ENCODE measurements at places on chromosomes 12 and 14. TPM values are rescaled to one million over a fixed set of nuclear protein-coding genes. Genes with fewer than 3 reads are reported as not detected.

PIWIL1 gene
- total RNA-seq, result not detected

MMP19 gene
- 50.6 TPM for total RNA-seq

KLRC3 gene
- total RNA-seq, result not detected

GLT1D1 gene
- 0.73 TPM for total RNA-seq

CYP46A1 gene
- 1.6 TPM for total RNA-seq

KSR2 gene
- under 0.01 TPM for total RNA-seq

RNASE2 gene
- total RNA-seq, result 1.3 TPM

GZMB gene
- 1.3 TPM for total RNA-seq

TMEM30B gene
- 5.0 TPM for total RNA-seq

GPR132 gene
- 1.8 TPM for total RNA-seq

PCED1B gene
- total RNA-seq, result 5.1 TPM

- no peak overlapping the region for H3K27ac ChIP-seq
- H3K36me3 ChIP-seq, result no peaks in the 10 kb centered on the region
- no peak overlapping the region for H3K4me3 ChIP-seq
- no peaks in the 10 kb centered on the region for H3K4me1 ChIP-seq
- no peak for DNase-seq
Measured at GRCh38 chr12:94553130-94553519, 93.5 kb upstream of the CEP83 start.

GRCh38 chr14:76514213-76514998, 138.5 kb downstream of the ESRRB start:
- DNase-seq, result no peak
- no peaks in the 10 kb centered on the region for H3K36me3 ChIP-seq

- DNase-seq, result no peak
- H3K27me3 ChIP-seq, result no peaks in the 10 kb centered on the region
- H3K36me3 ChIP-seq, result no peaks in the 10 kb centered on the region
- peak overlapping the region; percentile 56 for H3K27ac ChIP-seq
- H3K4me1 ChIP-seq, result peaks cover 16% of the 10 kb centered on the region
Measured at GRCh38 chr14:103696070-103696402, 19.2 kb downstream of the XRCC3 start.

GRCh38 chr12:39332661-39333175, 110.2 kb downstream of the KIF21A start:
- H3K27me3 ChIP-seq, result no peaks in the 10 kb centered on the region
- no peak for DNase-seq
- H3K4me3 ChIP-seq, result no peak overlapping the region
- no peaks in the 10 kb centered on the region for H3K4me1 ChIP-seq
- H3K36me3 ChIP-seq, result no peaks in the 10 kb centered on the region

DNA sequence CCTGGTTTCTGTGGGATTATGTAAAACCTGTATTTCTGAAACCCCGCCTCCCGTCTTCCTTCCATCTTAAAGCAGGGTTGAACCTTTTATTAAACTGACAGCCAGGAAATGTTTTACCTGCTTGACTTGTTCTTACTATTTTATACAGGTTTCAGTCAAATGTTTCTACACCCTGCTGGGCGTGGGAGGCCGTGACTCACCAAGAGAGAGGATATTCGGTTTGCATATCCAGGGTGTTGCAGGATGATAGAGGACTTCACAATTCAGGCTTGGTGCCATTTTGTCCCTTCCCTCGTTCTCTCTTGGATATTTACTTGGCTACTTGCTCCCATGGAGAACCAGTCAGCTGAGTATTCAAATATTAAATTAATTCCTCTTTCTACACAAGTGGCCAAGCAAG, 69.7 kb downstream of the ARF6 start:
- no peak overlapping the region for H3K4me3 ChIP-seq
- DNase-seq, result no peak
- H3K4me1 ChIP-seq, result peaks cover 12% of the 10 kb centered on the region
- peak overlapping the region; percentile 59 for H3K27ac ChIP-seq

DNA sequence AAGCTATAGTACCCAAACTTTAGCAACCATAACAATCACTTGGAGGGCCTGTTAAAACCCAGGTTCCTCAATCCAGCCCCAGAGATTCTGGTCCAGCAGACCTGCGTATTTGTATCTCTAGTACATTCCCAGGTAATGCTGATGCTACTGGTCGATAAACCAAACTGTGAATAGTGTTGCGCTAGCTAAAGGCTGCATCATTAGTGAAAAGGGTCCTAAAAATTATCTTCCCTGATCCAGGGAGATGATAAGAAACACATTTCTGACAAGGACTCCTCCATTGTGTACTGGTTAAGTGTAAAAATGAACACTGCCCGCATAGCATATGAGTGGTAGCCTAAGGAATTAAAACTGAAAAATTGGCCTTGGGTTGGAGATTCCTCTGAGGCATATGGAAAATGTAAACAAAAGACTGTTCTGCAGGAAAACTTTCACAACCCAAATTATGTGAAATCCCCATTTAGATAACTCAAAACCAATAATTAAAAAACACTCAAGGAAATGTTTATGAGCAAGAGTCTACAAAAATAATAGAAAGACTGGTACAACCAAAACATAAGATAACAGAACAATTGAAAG, 322.7 kb downstream of the CEP128 start:
- no peak overlapping the region for H3K4me3 ChIP-seq
- no peaks in the 10 kb centered on the region for H3K27me3 ChIP-seq
- no peaks in the 10 kb centered on the region for H3K4me1 ChIP-seq
- no peaks in the 10 kb centered on the region for H3K36me3 ChIP-seq

GRCh38 chr12:21773806-21774205, 700 bp downstream of the KCNJ8 start:
- H3K36me3 ChIP-seq, result no peaks in the 10 kb centered on the region
- no peak for DNase-seq
- no peaks in the 10 kb centered on the region for H3K27me3 ChIP-seq
- no peaks in the 10 kb centered on the region for H3K4me1 ChIP-seq
- peak overlapping the region; percentile 21 for H3K27ac ChIP-seq

GRCh38 chr14:99476864-99477263, 3.8 kb downstream of the SETD3 start:
- H3K36me3 ChIP-seq, result no peaks in the 10 kb centered on the region
- H3K27me3 ChIP-seq, result no peaks in the 10 kb centered on the region
- no peak overlapping the region for H3K4me3 ChIP-seq
- H3K4me1 ChIP-seq, result peaks cover 6% of the 10 kb centered on the region

DNA sequence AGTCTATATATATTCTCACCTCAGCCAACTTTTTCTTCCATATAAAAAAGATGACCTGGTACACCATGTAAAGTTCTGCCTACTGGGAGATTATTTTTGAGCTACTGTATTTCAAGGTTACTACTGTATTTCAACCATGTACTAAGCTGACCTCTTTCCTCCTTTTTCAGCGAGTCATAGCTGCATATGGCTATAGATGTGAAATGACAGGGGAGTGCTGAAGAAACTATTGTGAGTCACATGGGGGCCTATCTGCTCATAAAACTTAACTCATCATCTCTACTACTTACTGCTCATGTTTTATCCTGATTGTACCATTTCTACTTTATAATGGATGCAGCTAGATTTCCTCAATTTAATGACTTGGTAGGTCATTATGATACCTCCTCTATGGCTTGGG, 571.4 kb upstream of the ATP2B1 start:
- no peak for DNase-seq
- H3K4me3 ChIP-seq, result no peak overlapping the region
- no peaks in the 10 kb centered on the region for H3K27me3 ChIP-seq
- no peaks in the 10 kb centered on the region for H3K36me3 ChIP-seq
- H3K27ac ChIP-seq, result no peak overlapping the region

GRCh38 chr12:65339161-65339560, 60.7 kb downstream of the MSRB3 start:
- H3K4me1 ChIP-seq, result no peaks in the 10 kb centered on the region
- H3K36me3 ChIP-seq, result no peaks in the 10 kb centered on the region
- no peak overlapping the region for H3K4me3 ChIP-seq
- no peaks in the 10 kb centered on the region for H3K27me3 ChIP-seq

GRCh38 chr12:10027311-10027710, 3.2 kb upstream of the CLEC9A start:
- H3K4me1 ChIP-seq, result no peaks in the 10 kb centered on the region
- H3K36me3 ChIP-seq, result no peaks in the 10 kb centered on the region
- H3K27ac ChIP-seq, result no peak overlapping the region
- H3K4me3 ChIP-seq, result no peak overlapping the region

DNA sequence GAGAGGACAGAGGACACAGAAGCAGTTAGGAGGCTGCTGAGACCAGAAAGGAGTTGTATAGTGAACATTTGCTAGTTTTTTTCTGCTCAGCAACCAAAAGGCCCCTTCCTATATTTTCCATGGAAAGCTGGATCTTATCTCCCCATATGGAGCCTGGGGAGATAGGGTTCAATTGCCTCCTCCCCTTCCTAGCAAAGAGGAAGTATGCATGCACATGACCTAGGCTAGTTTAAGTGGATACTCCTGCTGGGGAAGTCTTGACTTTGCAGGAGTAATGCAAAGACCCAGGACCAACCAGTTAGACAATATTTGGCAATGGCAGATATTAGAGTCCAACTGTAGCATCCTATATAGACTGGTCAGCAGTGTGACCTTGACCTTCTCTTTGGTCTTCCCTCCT, 15.1 kb downstream of the CHD8 start:
- no peaks in the 10 kb centered on the region for H3K36me3 ChIP-seq
- no peak for DNase-seq
- H3K4me3 ChIP-seq, result no peak overlapping the region

DNA sequence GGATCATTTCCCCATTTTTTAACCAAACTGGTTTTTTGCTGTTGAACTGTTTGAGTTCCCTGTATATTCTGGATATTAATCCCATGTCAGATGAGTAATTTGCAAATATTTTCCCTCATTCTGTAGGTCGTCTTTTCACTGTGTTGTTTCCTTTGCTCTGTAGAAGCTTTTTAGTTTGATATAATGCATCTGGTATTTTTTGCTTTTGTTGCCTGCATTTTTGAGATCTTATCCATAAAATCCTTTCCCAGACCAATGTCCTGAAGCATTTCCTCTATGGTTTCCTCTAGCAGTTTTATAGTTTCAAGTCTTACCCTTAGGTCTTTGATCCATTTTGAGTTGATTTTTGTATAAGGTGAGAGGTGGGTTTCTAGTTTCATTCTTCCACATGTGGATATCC, 71.3 kb downstream of the LRP6 start:
- H3K27me3 ChIP-seq, result no peaks in the 10 kb centered on the region
- H3K4me1 ChIP-seq, result no peaks in the 10 kb centered on the region
- H3K4me3 ChIP-seq, result no peak overlapping the region
- no peak for DNase-seq
- H3K27ac ChIP-seq, result no peak overlapping the region

DNA sequence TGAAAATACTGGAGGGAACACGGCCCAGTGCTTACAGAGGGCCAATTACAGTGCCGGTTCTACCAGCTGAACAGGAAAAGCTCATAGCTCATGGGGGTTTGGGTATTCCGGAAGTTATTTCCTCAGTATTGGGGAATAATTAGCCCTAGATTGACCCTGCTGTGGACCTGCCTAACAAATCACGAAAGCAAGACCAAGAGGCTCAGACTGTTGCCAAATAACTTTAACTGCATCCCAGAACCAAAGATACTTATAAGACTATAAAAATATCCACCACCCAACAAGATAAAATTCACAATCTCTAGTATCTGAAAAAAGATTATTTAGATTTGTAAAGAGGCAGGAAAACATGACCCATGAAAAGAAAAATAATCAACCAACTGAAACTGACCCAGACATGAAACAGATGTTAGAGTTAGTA, 8.0 kb upstream of the OR5AU1 start:
- no peak for DNase-seq
- H3K27ac ChIP-seq, result no peak overlapping the region
- H3K36me3 ChIP-seq, result no peaks in the 10 kb centered on the region

- no peak overlapping the region for H3K4me3 ChIP-seq
- no peak for DNase-seq
- H3K27me3 ChIP-seq, result no peaks in the 10 kb centered on the region
- no peaks in the 10 kb centered on the region for H3K4me1 ChIP-seq
- no peak overlapping the region for H3K27ac ChIP-seq
Measured at GRCh38 chr14:90661866-90662265, 154.4 kb downstream of the TTC7B start.

DNA sequence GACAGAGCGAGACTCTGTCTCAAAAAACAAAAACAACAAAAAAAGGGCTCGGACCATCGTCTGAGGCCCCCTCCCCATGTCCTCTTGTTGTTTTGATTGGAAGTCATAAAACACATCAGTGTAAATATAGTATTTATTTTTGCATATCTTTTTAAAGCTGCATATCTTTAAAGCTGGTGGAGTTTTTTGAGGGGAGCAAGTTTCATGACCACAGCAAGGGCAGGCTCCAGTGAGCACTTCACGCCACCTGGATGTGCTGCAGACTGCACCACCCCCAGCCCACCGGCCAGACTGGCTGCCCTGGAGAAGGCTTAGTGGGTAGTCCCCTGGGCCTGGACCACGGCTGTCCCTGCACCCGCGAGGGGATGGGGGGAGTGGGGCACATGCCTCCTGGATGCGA, 11.9 kb upstream of the BCL7A start:
- H3K4me3 ChIP-seq, result no peak overlapping the region
- DNase-seq, result no peak
- H3K36me3 ChIP-seq, result no peaks in the 10 kb centered on the region
- no peaks in the 10 kb centered on the region for H3K4me1 ChIP-seq

- no peak overlapping the region for H3K4me3 ChIP-seq
- no peak for DNase-seq
- no peaks in the 10 kb centered on the region for H3K4me1 ChIP-seq
Measured at GRCh38 chr14:57512220-57512619, 18.6 kb upstream of the CCDC198 start.

GRCh38 chr12:122150127-122150681, 23.8 kb downstream of the IL31 start:
- no peaks in the 10 kb centered on the region for H3K27me3 ChIP-seq
- no peak overlapping the region for H3K27ac ChIP-seq
- no peaks in the 10 kb centered on the region for H3K4me1 ChIP-seq
- no peak overlapping the region for H3K4me3 ChIP-seq
- no peaks in the 10 kb centered on the region for H3K36me3 ChIP-seq

DNA sequence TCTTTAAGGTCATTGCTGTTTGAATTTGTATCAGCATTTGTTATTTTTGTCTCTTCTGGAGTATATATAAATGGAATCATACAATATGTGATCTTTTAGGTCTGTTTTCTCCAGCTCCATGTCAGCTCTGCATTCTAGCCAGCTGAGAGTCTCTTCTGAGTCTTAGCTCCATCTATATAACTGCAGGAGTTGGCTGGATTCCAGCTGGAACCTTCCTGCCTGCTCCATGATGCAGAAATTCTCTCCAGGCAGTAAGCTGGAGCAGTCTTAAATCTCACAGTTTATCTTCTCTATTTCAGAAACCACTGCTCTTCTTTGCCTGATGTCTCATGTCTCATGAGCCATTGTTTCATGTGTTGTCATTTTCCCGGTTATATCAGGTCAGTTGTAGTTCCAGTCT, 827.6 kb downstream of the NRXN3 start:
- H3K36me3 ChIP-seq, result no peaks in the 10 kb centered on the region
- H3K27ac ChIP-seq, result no peak overlapping the region
- no peak for DNase-seq
- H3K27me3 ChIP-seq, result no peaks in the 10 kb centered on the region
- H3K4me1 ChIP-seq, result no peaks in the 10 kb centered on the region

- no peaks in the 10 kb centered on the region for H3K4me1 ChIP-seq
- no peak overlapping the region for H3K4me3 ChIP-seq
- H3K27ac ChIP-seq, result no peak overlapping the region
- DNase-seq, result no peak
- H3K36me3 ChIP-seq, result no peaks in the 10 kb centered on the region
- no peaks in the 10 kb centered on the region for H3K27me3 ChIP-seq
Measured at GRCh38 chr12:131321988-131322387, 368.3 kb downstream of the ADGRD1 start.

- no peaks in the 10 kb centered on the region for H3K27me3 ChIP-seq
- no peaks in the 10 kb centered on the region for H3K36me3 ChIP-seq
- no peak overlapping the region for H3K27ac ChIP-seq
- H3K4me1 ChIP-seq, result no peaks in the 10 kb centered on the region
- peak overlapping the region; percentile 58 for H3K4me3 ChIP-seq
- DNase-seq, result no peak
Measured at GRCh38 chr14:60183741-60184140, 18.5 kb upstream of the DHRS7 start.

- H3K4me3 ChIP-seq, result peak overlapping the region; percentile 95
- peak overlapping the region; percentile 93 for H3K27ac ChIP-seq
Measured at GRCh38 chr14:102775855-102776760, 1.1 kb upstream of the TRAF3 start.
